ENCODE measurements at places on chromosomes 7 and 10. TPM values are rescaled to one million over a fixed set of nuclear protein-coding genes. Genes with fewer than 3 reads are reported as not detected.

The NT5C3A gene
- total RNA-seq: 16.1 TPM

The SYT15 gene
- 0.31 TPM for total RNA-seq

The PARP12 gene
- total RNA-seq: 7.1 TPM

The CCDC172 gene
- total RNA-seq: not detected

The PNLIPRP3 gene
- total RNA-seq: not detected

The ASIC3 gene
- 0.62 TPM for total RNA-seq

GRCh38 chr10:17387861-17388503 lies 66.4 kb downstream of the ST8SIA6 start:
- peaks cover 24% of the 10 kb centered on the region for H3K27me3 ChIP-seq
- no peak for DNase-seq
- H3K4me1 ChIP-seq: peaks cover 6% of the 10 kb centered on the region
- H3K27ac ChIP-seq: no peak overlapping the region

DNA sequence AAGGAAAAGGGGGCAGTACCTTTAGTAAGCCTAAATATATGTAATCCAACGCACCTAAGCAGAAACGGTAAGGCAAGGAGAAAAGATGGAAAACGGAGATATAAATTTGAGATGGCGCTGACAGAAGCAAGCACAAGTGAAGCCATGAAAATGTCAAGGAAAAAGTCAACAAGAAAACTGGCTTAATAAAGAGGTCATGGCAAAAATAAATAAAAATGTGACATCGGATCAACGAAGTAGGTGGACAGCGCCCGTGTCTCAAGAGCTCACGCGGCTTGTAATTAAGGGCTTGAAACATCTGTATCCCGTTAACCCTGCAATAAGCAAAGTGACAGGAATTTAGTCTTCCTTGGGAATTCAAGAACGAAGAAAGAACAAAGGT lies 611 bp downstream of the NDUFA5 start:
- peaks cover 5% of the 10 kb centered on the region for H3K27me3 ChIP-seq
- peaks cover 13% of the 10 kb centered on the region for H3K36me3 ChIP-seq

GRCh38 chr10:21950566-21950965 lies 53.0 kb downstream of the DNAJC1 start:
- no peaks in the 10 kb centered on the region for H3K4me1 ChIP-seq
- H3K4me3 ChIP-seq: no peak overlapping the region
- no peak overlapping the region for H3K27ac ChIP-seq
- H3K36me3 ChIP-seq: no peaks in the 10 kb centered on the region

DNA sequence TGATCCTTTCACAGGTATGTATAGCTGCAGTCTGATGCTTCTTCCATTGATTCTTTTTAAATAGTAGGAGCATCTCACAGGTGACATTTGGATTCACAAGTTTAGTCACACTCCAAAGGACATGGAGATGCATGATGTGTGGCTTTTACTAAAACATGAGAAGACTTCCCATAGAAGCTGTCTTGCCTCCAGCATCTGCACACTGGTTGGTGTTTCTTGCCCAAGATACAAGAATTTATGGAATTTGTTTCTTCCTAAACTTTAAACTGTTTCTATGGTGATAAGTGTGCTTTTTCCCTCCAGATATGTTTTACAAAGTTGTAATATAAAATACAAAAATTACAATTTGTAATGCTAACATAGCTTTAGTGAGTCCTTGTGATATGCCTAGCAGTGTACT lies 24.2 kb downstream of the ADIRF start:
- no peaks in the 10 kb centered on the region for H3K27me3 ChIP-seq
- H3K4me1 ChIP-seq: peaks cover 12% of the 10 kb centered on the region
- no peak overlapping the region for H3K4me3 ChIP-seq

- H3K4me3 ChIP-seq: no peak overlapping the region
- H3K27me3 ChIP-seq: peaks cover 4% of the 10 kb centered on the region
- no peaks in the 10 kb centered on the region for H3K4me1 ChIP-seq
- no peak overlapping the region for H3K27ac ChIP-seq
- no peaks in the 10 kb centered on the region for H3K36me3 ChIP-seq
- no peak for DNase-seq
These were observed 185.2 kb downstream of the WDR37 start for GRCh38 chr10:1241322-1241890.

DNA sequence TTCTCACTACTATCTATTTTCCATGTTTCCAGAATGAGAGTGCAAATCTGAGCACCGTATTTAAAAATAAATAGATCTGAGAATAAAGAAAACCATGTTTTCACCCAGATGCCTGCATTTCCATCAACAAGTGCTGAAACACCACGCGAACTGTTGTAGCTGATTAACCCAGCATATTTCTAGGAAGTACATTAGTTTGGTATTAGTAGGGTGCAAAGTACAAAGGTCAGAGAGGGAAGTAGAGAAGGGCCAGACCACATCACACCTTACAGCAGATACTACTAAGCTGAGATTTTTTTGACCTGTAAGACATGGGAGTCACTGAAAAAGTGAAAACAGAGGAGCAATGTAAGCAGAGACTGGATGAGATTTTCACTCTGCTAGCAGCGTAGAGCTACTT lies 181.3 kb downstream of the IMMP2L start:
- H3K27ac ChIP-seq: no peak overlapping the region
- no peaks in the 10 kb centered on the region for H3K27me3 ChIP-seq
- peaks cover 24% of the 10 kb centered on the region for H3K4me1 ChIP-seq
- peaks cover 1% of the 10 kb centered on the region for H3K36me3 ChIP-seq

DNA sequence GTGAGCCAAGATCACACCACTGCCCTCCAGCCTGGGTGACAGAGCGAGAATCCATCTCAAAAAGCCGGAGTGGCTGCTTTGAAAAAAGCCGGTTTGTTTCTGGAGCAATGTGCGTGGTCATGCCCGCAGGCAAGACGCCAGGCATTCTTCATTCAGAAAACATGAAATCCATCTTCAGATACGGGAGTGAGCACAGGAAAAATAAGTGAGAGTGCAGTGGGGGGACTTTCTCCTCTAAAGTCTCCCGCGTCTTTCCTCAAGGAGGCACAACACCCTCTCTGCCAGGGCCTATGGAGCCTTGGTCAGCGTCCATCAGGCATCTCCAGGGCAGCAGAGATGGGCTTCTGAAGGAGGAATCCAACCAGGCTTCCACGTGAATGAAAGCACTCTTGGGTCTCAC lies 62.3 kb upstream of the DGKI start:
- H3K4me1 ChIP-seq: peaks cover 10% of the 10 kb centered on the region
- DNase-seq: no peak
- peaks cover 5% of the 10 kb centered on the region for H3K27me3 ChIP-seq
- no peak overlapping the region for H3K4me3 ChIP-seq

DNA sequence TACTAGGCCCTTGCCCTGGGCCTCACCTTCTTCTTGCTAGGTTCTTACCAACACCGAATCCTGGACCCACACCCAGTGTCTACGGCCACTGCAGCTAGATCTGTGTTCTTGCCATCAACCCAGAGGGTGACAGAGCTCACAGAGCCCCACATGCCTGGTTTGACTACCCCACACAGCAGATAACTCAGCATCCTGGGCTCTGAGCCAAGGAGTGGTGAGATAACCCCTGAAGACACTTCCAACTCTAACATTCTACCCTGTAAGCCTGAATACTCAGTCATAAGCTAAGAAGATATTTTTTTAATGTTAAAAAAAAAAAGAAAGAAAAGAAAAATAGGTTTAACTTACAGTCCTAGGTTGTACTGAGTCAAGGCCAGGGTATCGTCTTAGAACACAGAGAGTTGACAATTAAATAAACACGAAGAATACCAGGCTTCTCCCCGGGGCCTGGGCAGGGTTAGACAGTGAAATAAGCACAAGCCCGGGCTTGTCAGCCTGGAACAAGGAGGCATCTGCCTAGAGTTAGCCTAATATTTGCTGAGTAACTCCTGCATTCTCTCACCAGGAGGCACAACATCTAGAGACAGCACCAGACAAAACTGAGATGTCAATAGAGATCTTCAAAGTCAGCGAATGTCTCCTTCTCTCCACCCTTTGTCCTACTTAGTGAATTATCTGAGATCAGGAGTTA lies 556.5 kb upstream of the LRRN3 start:
- peak overlapping the region; percentile 77 for H3K4me3 ChIP-seq
- DNase-seq: peak; percentile 73
- peaks cover 41% of the 10 kb centered on the region for H3K36me3 ChIP-seq
- peak overlapping the region; percentile 95 for H3K27ac ChIP-seq
- peaks cover 3% of the 10 kb centered on the region for H3K27me3 ChIP-seq
- H3K4me1 ChIP-seq: peaks cover 78% of the 10 kb centered on the region

GRCh38 chr7:108076156-108076555 lies 54.0 kb downstream of the LAMB4 start:
- peaks cover 48% of the 10 kb centered on the region for H3K4me1 ChIP-seq
- H3K27me3 ChIP-seq: no peaks in the 10 kb centered on the region
- no peak for DNase-seq
- no peak overlapping the region for H3K27ac ChIP-seq

Data from HFFc6 (cell line).